ENCODE measurements at places on chromosomes 7 and 10.

- DNase-seq = no peak
Observed at GRCh38 chr7:101287032-101287431, 34.6 kb downstream of the IFT22 start.

GRCh38 chr10:23293145-23293724, 51.4 kb downstream of the C10orf67 start:
- peak; percentile 52 for DNase-seq

GRCh38 chr10:21599582-21599981, 65.5 kb downstream of the MLLT10 start:
- no peak for DNase-seq

DNA sequence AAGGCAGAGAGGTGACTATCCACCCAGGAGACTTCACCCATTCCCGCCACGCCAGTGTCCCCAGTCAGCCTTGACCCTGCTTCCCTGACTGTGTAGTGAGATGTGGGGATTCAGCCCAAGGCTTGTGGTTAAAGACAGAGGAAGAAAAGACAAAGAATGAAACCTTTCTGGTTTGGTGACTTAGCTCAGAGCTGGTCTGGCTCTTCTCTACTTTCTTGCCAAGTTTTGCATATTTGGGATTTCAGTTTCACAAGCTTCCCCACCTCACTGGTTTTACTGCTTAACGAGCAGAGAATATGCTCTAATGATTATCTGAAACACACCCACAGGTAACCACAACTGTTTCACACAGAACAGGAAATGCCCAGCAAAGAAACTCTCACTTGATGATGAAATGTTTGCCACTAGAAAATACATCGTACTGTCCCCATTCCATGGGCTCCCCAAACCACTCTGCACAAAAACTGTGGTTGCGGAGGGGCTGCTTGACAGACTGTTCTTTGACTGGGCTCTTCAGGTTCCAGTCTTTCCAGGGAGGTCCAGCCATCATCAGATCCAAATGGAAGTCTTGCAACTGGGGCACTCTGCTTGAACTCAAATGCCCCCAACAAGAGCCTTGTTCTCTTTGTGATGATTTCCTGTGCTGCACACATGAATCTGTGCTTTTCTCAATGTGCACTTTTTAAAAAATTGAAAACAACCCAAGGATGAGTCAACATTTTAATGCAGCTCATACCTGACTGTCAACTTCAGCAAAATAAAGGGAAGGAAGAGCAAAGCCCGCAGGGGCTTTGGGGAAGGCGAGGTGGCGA, 95.5 kb downstream of the CTBP2 start:
- DNase-seq = no peak

GRCh38 chr10:99761365-99761764, 21.1 kb upstream of the ABCC2 start:
- DNase-seq = no peak

DNA sequence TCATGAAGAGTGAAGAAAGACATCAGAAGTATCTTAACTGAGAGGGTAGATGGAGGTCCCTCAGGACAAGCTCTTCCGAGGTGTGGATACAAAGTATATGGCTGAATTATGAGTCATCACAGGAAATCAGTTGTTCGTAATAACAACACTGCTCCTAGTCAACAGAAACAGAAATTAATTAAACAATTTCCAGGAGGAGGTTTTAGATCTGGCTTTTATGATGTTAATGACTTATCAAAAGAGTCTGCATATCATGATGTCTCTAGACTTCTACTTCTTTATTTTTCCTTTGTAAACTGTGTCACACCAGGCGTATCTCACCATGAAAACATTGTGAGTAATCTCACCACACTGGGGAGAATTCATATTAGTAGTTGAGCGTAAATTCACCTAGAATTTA, 31.2 kb downstream of the OSBPL3 start:
- DNase-seq = no peak

DNA sequence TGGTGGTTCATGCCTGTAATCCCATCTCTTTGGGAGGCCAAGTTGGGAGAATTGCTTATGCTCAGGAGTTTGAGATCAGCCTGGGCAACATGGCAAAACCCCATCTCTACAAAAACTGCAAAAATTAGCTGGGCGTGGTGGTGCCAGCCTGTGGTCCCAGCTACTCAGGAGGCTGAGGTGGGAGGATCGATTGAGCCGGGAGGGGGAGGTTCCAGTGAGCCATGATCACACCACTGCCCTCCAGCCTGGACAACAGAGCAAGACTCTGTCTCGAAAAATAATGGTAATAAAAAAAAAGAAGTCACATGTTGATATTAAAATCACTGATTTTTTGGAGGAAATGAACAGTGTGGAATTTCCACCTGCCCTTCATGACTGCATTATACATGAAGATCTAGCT, 15.8 kb downstream of the PHYH start:
- DNase-seq = no peak

GRCh38 chr10:50850578-50851230, 34.7 kb downstream of the A1CF start:
- DNase-seq = no peak

GRCh38 chr7:44466300-44467216, 23.9 kb downstream of the NUDCD3 start:
- no peak for DNase-seq

DNA sequence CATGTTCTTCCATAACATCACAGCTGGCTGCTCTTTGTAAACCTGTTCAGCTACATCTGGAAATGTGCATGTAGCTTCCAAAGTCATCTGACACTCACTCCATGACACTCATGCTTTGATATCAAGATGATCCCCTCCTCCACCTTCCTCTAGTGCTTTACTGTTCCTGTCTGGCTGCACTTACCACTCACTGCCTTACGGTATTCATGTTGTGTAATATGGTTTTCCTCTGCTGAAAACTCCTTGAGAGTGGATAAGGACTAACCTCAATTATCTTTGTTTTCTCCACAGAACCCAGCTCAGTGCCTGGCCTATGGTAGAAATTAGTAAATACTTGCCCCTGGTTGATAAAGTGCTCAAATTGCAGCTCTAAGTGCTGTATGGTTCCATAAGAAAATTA, 483.9 kb downstream of the HTR7 start:
- no peak for DNase-seq

DNA sequence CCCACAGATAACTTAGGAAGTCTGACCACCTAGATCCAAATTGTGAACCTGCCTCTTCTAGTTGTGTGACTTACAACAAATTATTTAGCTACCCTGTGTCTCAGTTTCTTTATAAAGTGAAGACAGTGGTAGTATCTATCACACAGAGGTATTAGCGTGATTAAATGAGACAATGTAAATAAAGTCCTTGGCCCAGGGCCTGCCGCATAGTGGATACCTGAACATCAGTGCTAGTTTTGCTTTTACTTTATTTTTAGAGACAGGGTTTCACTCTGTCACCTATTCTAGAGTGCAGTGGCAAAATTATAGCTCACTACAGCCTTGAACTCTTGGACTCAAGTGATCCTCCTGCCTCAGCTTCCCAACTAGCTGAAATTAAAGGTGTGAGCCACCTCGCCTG, 177.1 kb downstream of the CDK14 start:
- DNase-seq = no peak

GRCh38 chr7:2687881-2688318, at the start of gene AMZ1:
Gene AMZ1 (plus strand): TSS chr7:2688202. CDS start chr7:2700452, 12,250 bp downstream.
- no peak for DNase-seq

DNA sequence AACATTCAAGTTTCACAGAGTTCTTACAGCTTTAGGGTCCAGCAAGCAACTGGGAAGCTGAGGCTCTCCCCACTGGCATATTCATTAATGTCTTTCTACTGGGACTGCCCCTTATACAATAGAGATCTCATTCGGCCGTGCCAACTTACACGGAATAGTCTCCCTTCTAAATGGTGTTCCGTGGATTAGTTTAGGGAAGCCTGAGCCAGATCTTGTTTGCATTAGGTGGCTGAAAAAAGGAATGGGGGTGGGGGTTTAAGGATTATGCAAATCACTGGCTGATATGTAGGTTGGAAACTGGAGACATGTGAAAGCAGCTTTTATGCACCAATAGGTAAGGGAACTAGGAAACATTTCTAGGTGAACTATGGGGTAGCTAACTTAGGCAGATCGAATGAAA, 218.3 kb downstream of the TRIL start:
- no peak for DNase-seq

DNA sequence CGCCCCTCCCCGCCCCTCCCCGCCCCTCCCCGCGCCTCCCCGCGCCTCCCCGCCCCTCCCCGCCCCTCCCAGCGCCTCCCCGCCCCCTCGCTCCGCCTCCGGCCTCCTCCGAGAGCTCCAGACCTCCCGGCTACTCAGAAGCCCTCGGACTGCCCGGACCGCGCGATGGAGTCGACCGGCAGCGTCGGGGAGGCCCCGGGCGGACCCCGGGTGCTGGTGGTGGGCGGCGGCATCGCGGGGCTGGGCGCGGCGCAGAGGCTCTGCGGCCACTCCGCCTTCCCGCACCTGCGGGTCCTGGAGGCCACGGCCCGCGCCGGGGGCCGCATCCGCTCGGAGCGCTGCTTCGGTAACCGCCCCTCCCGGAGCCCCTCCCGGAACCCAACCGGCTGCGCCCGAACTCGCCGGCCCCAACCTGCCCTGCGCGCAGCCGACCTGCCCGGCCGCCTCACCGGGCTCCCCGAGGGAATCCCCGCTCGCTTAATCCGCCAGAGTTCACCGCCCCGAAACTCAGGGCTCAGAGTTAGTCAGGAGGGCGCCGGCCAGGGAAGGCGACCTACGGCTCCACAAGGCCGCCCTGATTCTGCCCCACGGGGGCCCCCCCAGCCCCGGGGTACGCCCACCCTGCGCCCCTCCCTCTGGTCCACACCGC, at the start of gene PAOX:
TSS of gene PAOX (plus strand) at position 111 of the 649 bp plus-strand sequence. CDS start at position 166, 55 bp downstream.
- DNase-seq = peak; percentile 88

- DNase-seq = peak; percentile 56
Observed at GRCh38 chr7:127107601-127108007, 145.1 kb downstream of the GRM8 start.

DNA sequence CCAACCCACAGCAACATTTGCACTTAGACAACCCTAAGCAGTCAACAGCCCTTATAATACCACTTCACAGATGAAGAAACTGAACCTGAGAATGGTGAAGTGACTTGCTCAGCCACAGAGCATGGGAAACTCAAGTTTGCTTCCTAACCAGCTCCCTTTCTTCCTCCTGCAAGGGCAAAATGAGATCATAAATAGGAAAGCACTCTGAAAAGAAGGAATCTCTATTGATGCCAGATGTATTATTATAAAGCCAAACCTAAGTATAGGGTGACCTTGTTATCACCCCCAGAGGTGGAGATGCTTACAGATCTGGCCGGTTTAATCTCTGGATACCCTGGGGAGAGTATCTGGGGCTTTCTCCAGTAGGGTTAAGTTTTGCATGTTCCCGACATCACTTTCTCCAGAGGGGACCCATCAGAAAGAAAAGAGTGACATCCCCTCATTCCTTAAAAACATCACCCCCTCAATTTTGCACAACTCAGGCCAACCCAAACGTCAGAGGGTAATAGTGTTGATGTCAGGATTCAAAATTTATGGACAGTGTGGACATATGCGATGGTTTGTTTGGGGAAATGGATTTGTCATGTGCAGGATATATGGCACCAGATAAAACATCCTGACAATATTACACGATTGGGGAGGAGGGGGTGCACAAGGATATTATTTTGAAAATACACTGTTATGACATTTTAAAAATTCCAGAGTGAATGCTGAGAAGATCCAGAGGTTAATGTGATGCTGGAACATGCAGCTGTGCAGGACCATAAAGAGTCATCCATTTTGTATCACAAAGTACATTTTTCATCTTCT, 24.0 kb upstream of the XPNPEP1 start:
- DNase-seq = no peak

DNA sequence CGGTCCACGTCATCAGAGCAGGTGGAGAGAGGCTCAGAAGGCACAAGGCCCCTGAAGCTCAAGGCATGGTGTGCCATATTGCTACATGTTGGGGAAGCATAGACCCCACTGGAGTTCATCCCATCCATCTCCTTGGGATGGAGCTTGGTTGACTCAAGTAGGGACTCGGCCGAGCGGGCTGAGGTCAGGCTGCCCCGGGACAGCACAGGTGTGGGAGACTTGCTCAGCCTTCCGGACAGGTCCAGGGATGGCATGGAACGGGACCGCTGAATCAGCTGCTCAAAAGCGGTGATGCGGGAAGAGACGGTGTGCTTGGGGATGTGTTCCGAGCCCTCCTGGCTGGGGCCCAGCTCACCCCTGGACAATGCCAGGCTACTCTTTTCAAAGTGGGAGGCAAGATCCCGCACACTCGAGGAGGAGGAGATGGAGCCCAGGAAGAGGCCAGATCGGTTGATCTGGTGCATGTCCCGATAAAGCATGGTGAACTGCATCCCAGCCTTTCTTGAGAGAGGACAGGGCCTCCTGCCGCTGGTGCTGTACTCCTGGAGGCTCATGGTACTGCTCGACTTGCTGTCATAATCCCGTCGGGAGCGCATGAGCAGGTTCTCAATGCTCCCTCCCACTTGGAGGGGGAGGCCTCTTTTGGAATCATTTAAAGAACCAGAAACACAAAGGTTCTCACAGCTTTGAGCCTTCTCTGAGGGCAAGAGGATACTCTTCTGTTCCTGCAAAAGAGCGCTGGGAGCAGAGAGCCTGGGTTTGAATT, 65.6 kb upstream of the PDLIM1 start:
- DNase-seq = no peak

- no peak for DNase-seq
Observed at GRCh38 chr10:30647089-30647488, 17.5 kb upstream of the LYZL2 start.

- no peak for DNase-seq
Observed at GRCh38 chr7:120833546-120833945, 24.4 kb downstream of the TSPAN12 start.

GRCh38 chr10:127133225-127133624, 63.2 kb downstream of the INSYN2A start:
- DNase-seq = no peak

GRCh38 chr7:12884033-12884432, 196.6 kb downstream of the ARL4A start:
- DNase-seq = no peak

- DNase-seq = peak; percentile 67
Observed at GRCh38 chr10:125156739-125157480, 3.5 kb downstream of the CTBP2 start.

DNA sequence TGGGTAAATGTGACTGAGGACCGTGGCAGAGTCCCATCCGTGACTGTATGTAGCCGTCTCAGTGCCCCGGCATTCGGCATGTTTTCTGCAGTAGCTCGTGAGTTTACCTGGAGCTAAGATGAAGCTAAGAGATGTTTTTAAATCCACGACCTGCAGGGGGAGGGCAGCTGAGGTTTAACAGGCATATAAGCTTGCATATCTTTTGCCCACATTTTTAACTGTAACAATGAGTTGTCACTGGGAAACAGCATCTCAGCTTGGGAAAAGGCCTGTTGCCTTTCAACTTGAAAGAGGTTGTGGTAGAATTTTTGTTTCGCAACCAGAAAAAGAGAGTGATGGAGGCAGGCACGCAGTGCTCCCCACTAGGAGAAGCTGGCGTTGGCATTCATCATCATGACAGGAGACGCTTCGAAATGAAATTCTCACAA, 77.7 kb downstream of the CELF2 start:
- no peak for DNase-seq

- no peak for DNase-seq
Observed at GRCh38 chr7:55279080-55279845, 85.9 kb upstream of the LANCL2 start.

DNA sequence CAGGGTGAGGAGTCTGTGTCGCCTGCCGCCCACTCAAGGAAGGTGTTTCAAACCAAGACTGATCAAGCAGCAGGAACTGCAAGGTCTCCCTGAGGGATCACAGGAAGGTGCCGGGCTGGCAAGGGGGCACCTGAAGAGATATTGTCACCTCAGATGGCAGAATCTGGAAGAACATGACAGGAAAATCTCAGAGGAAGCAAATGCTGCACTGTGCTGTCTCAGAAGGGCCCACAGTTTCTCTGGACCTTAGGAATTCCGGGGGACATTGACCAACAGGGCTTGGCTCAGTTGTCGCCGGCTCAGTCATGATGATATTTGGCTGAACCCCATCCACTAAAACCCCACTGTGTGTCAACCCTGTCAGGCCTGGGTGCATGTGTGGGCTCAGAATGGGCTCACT, 31.9 kb upstream of the GPR26 start:
- DNase-seq = no peak

Measured in HuH-7 (cell line).